Large intestine (tissue), 12 donors: ENCODE measurements at places on chromosomes 12 and 14. TPM values are rescaled to one million over a fixed set of nuclear protein-coding genes. Genes with fewer than 3 reads are reported as not detected.

The PTCSC3 gene
- not detected for polyA plus RNA-seq

The GPR84 gene
- polyA plus RNA-seq = 0.16 TPM

The PLEKHD1 gene
- polyA plus RNA-seq = 0.03 TPM

The RASSF8 gene
- 20.2 TPM for polyA plus RNA-seq

The CEP290 gene
- polyA plus RNA-seq = 16.4 TPM

The SLC10A1 gene
- 0.13 TPM for polyA plus RNA-seq

The NEUROD4 gene
- polyA plus RNA-seq = 0.01 TPM

The KRT8 gene
- polyA plus RNA-seq = 1,338 TPM
